Activated CD4-positive, alpha-beta T cell treated with anti-CD3 and anti-CD28 coated beads for 24 hours (primary cell): ENCODE measurements at places on chromosomes 6 and 20.

DNA sequence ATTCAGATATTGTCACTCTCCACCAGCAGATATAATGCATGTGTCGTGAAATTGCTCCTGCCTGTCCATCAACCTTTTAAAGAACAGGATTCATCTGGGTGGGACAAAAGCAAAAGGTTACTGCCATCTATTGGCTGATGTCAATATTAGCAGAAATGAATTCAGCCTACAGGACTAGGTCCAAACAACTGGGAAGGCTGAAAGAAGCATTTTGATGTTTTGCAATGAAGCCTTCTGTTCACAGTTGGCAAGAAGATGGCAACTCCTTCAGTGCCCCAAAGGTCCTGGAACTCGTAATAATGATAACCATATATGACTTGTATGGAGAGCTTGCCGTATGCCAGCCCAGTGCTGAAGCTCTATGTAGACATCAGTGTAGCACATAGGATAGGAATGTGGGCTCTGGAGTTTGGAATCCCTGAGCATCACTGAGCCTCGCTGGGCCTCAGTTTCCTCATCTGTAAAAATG, 7.5 kb downstream of the BCAS1 start:
- no peak for DNase-seq

- no peak for DNase-seq
These were observed 148.4 kb upstream of the FBXL4 start for GRCh38 chr6:99096170-99096569.

GRCh38 chr20:4546786-4547185, 174.9 kb upstream of the PRND start:
- no peak for DNase-seq

DNA sequence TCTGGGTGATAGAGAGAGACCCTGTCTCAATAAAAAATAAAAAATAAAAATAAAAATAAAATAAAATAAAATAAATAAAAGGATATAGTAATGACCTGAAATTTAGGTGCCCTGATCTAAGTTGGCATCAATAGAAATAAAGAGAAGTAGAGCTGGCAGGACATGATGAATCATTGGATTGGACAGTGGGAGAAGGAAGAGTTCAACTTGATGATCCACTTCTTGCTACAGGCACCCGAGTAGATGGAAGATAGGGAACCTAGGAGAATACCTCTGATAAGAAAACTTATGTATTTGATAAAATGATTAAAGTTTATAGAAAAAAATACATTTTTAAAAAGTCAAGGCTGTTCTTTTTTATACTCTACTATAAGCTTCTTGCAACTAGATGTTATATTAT, 79.0 kb downstream of the ADTRP start:
- no peak for DNase-seq

DNA sequence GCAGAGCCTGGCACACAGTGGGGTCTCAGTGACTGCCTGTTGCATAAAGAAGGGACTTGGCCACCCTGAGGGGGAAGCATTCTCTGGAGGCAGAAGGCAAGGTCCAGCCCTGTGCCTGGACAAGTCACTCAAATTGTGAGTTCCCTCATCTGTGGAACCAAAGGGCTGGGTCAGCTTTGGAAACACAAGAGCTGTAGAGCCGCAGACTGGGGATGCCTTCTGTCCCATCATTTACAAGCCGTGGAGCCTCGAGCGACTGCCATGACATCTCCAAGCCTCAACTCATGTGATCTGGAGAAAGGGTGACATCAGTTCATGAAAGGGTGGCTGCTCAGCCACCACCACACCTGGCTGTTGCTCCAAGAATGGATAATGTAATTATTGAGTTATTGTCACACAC, 20.4 kb upstream of the SIRPD start:
- no peak for DNase-seq
